Suppressor macrophage (primary cell): ENCODE measurements at places on chromosomes 7 and 10.

DNA sequence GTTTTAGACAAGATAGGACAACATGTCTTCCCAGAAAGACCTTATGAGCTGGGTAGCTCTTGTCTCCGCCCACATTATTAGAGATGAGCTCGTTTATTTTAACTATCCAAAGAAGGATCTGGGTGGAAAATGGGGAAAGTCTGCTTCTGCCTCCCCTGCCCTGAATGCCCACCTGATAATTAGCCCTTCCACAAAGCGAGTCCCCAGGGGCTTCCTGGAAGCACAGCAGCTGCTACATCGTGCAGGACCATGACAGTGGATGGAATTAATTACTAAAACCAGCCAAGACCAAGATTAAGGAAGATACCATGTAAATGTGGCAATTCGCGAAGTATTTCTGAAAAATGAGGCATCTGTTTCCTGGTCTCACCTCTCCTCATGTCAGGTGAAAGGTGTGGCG lies 374.4 kb downstream of the PAXIP1 start:
- DNase-seq: no peak

- DNase-seq: no peak
These were observed 438.3 kb downstream of the PLXDC2 start for GRCh38 chr10:20254497-20254896.

GRCh38 chr10:58951746-58952145 lies 224.7 kb upstream of the PHYHIPL start:
- no peak for DNase-seq

- DNase-seq: no peak
These were observed 36.1 kb downstream of the STK32C start for GRCh38 chr10:132271458-132272230.

DNA sequence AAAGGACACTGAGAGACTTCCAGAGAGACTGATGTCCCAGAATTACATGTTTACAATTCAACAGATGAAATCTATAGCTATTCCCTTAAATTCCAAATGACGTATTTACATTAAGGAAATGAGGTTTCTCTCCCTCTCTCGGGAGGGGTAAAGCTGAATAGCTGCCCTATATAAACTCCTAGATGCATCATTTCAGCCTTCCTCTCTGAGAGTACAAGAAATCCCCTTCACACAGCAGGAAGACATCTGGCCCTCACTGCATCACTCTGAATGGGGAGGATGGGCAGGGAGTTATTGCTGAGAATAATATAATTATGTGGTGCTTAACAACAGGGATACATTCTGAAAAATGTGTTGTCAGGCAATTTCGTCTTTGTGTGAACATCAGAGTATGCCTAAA lies 11.0 kb downstream of the POT1 start:
- DNase-seq: no peak

GRCh38 chr7:126040114-126041045 lies 1110.8 kb upstream of the POT1 start:
- DNase-seq: no peak

- DNase-seq: peak; percentile 60
These were observed 1.3 kb downstream of the STK17A start for GRCh38 chr7:43584195-43584586.

DNA sequence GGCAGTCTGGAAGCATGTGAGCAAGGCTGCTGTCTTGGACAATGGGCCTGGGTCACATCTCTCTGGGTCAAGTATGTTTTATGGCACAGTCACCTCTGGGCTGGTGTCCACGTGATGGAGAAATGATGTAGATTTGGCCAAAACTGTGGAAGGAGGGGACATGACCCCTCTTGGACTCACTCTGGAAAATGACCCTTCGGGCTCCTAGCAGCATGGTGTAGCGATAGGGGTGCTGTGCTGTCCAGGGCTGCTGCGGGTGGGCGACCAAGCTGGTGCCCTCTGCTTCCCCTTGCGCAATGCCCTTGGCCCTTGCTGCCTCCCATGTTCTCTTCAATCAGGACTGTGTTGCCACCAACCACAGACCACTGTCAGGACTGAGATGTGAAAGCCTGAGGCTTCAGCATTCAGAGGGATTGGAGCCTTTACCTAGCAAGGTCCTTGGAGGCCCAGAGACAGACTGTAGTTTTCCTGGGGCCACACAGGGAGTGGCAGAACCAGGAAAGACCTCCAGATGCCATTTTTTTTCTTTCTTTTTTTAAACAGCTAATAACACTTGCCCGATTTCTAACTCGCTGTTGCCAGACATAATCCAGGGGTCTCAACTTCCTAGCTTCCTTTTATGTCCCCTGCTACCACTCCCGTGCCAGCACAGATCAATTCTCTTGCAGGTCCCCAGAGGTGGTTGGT lies 6.1 kb downstream of the CYP26A1 start:
- DNase-seq: no peak

DNA sequence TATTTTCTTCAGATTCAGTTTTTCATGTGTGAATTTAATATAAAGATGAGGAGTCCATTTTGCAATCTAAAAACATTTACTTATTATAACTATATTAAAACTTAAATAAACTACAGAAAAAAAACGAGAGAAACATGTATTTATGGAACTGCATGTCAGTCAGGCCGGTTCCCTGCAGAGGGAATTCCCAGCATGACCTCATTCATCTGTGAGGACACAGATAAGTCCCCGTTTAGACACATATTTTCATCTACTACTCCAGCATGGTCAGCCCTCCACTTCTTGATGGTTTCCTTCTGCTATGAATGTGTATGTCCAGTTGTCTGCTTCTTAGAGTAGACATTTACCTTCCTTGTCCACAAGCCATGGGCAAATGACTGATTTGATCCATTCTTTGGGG lies 339.1 kb downstream of the SEMA3D start:
- DNase-seq: no peak

DNA sequence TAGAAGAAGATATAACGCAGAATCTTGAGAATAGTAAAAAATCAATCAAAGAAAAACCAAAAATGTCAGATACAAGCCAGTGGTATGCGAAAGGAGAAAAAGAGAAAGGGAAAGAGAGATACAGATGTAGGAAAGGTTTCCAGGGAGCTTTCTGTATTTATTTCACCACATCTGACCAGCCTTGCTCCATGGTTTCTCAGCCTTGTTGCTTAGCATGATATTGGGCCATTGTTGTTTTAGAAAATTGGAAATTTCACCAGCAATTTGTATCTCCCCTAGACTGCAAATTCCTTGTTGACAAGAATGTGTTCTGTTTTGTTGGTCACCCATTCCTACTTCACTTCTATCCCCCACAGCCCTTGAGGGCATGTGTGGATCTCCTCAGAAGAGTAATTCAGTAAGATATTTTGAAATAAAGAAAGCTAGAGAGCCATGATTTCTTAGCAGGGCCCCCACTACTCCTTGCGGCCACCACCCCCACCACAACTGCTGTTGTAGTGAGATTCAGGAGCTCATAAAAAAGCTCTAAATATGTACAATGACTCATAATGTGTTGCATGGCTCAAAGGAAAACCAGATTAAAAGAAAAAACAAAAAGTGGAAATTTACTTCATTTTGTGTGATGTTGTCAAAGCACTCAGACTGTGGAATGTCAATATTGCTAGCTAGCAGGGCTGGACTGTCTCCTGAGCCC lies 138.7 kb downstream of the CHRM2 start:
- no peak for DNase-seq

DNA sequence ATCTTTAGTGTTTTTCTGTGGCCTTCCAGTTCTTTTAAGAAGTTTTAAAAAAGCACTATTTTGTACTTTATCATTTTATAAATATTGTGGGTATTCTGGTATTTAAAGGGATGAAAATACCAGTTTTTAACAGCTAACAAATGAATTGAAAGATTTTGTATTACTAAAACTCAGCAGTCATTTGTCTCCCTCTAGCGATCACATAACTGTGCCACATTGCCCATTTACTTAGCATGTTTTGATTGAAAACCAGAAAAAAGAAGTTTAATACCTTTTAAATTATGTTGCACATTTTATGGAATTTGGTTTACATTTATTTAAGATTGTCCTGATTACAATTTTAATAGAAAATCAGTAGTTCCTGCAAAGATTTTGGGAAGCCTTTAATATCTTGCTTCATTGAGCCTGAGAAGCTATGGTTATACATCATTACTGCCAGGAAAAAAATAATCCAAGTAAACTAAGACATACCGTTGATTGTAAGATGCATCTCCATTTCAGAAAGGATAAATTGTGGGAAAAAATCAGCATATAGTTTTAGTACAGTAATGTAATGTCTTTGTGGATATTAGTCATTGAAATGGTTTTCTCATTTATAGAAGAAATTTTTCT lies 34.9 kb downstream of the TAX1BP1 start:
- peak; percentile 31 for DNase-seq

DNA sequence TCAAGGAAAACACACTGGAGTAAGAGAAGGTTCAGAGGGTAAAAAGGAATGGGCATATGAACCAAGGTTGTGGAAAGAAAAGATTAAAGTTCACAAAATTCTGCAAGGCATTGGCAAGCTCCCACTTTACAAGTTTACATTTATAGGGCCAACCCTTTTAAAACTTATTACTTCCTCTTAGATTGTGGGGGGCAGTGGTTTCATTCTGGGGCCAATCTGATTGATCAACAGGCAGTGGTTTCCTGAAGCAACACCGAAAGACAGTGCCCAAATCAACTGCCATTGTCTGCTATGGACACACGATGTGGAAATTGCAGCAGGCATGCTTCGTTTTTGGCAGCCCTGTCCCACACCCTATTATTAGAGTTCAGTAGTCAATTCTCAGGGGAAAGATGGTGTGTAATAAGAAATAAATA lies 154.0 kb downstream of the SGMS1 start:
- peak; percentile 15 for DNase-seq

- DNase-seq: peak; percentile 74
These were observed 39.9 kb downstream of the CYTH3 start for GRCh38 chr7:6232534-6232933.

- no peak for DNase-seq
These were observed 67.6 kb upstream of the ADAM12 start for GRCh38 chr10:126455766-126456405.

DNA sequence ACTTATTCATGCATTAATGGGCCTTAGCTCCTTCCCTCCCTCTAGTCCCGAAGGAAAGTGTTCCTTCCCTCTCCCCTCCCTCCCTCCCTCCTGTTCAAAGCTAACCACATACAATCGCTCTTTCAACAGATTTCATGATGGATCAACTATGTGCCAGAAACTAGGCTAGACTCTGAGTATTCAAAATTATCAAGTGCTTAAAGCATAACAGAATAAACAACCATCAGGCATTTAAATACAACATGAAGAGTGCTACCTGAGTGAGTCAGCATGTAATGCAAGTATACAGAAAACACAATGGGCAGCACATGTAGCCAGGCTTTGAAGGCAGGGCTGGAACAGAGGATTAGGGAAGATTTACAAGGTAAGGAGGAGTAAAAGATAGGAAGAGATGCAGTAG lies 11.3 kb downstream of the CHCHD3 start:
- no peak for DNase-seq

DNA sequence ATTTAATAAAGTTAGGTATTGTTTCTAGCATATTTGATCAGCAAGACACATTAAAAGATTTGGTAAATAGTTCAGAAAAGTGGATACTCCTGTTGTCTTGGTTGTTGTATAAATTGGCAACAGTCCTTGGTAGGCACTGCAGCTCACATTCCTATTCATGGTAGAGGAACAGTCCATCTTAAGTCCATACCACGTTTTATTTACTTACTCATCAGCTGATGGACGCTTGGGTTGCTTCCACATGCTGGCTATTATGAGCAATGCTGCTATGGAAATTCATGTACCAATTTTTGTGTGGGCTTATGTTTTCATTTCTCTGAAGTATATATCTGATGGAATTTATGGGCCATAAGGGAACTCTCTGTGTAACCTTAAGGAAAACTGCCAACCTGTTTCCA lies 43.3 kb downstream of the C10orf120 start:
- DNase-seq: no peak

DNA sequence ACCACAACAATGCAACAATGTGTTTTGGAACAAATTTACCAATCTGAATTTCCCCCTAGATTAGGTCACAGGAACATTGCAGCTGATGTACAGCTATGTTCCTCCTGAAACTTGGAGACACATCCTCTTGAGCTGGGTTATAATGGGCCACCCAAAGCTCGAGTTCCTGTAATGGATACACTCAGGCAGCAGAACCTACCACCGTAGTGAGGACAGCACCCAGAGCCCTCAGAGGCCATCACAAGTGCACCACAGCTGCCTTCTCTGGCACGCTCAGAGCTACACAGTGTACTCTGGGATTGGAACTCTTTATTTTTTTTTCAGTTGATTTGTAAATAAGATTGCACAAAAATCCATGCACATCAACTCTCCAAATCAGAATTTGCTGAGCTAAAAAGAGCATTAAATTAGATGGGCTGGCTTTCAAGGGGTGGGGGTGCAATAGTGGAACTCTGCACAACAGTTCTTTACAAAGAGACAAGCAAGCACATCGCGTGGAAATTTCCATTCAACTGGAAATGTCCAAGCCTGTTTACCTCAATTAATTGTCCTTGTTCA lies 56.7 kb downstream of the EGFR start:
- DNase-seq: no peak

- DNase-seq: peak; percentile 74
These were observed 4.3 kb downstream of the TMEM273 start for GRCh38 chr10:49183596-49184542.

- no peak for DNase-seq
These were observed 299.1 kb upstream of the IGFBP3 start for GRCh38 chr7:46220066-46220630.

DNA sequence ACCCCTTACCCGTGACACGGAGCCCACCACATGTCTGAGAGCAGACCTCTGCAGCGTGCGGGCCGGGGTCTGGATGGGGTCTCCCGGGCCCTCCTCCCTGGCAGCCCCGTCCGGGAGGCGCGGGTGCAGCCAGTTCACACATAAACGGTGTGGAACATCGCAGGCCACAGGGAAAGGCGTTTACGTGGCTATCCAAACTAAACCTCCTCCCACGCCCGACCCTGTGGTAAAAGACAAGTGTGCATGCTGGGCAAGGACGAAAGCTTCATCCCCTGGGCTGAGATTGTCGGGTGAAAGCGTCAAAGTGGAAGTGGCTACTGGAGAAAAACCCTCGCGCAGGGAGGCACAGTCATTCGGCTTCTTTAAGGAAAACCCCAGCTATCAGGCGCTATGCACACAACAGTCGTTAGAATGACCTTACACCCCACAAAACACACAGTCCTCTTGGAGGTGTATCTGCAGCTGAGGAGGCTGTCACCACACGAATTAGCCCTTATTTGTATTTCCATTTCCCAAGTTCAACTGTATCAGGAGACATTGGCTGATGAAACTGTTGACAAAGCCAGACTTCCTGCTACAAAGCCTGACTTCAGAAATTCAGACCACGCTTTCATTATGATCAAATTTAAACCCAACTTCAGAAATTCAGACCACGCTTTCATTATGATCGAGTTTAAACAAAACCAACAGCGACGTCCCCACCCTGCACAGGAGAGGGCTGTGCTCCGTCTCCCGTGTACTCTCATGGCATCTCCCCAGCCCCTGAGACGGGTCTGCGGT lies 15.3 kb downstream of the GPER1 start:
- DNase-seq: peak; percentile 33
